ENCODE measurements at places on chromosomes 2 and 18.

DNA sequence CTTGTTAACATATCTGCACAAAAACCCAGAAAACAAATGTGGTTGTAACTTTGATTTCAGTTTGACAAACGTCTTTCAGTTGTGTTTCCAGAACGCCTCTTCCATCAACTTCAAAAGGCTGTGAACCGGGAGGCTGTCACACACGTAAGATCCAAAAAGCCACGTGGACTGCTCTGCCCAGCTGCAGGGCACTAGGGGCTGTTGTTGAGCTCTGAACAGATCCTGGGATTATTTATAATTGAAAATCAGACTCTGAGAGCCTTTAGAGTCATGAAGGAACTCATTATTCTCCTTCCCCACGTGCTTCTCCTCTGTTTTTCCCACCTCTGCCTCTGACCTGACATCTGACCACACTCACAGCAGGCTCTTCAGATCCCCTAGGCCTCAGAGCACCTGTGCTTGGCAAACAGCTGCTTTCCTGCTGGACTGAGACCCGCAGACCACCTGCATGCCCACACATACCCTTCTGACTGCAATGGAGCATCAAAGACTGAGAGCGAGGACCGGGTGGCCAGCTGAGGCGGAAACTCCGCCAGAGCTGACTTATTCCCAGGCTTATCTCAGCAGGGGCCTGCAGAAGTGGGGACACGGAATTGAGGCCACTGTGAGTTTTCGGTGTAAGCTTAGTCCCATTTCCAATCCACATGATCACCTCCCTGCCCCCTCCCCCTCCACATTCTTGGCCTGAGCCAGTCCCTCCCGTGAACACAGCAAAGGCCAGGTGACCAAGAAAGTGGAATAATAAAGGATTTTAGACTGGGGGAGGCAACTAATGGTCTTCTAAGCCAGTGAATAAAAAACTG is 114.8 kb downstream of the ATL2 start:
- no peak for DNase-seq

DNA sequence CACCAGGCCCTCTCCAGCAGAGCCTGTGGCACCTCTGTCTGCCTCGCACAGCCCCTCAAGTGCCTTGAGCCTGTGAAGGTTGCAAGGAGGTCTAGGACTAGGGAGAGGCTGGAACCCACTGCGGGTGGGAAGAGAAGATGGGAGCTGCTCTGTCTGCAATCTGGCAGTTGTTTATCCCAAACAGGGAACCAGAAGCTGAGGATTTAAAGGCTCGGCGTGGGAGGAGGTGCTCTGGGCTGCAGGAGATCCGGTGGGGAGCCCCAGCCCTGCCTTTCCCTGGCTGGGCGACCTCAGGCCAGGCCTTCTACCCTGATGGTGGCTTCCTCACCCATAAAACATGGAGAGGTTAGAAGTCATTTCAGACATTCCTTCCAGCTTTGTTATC is 174.1 kb downstream of the SMAD7 start:
- no peak for DNase-seq

DNA sequence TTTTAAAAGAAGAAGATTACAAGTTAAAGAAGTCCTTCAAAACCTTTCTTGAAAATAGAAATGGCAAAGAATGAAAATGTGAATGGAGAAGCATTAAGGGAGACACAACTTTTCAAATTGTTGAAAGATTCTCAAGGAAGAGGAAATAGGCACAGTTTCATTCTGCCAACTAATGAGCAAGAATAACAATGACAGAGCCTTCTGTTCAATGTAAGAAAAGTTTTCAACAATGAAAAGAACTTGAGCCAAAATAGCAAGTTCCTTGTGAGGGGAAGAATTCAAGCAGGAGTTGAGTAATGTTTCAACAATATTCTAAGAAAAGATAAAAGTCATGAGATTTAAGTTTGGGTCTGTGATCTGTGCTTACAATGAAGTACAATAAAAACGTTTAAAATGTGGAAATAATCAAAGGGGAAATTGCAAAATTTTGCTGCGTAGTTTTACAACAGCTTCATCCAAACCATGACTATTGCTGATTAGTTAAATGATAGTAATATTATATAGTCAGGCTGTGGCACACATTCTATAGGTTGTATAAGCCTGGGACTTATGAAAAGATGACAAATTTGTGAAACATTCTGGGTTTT is 122.6 kb downstream of the METTL4 start:
- no peak for DNase-seq

GRCh38 chr2:162244541-162245031 is 1.3 kb upstream of the FAP start:
- no peak for DNase-seq

DNA sequence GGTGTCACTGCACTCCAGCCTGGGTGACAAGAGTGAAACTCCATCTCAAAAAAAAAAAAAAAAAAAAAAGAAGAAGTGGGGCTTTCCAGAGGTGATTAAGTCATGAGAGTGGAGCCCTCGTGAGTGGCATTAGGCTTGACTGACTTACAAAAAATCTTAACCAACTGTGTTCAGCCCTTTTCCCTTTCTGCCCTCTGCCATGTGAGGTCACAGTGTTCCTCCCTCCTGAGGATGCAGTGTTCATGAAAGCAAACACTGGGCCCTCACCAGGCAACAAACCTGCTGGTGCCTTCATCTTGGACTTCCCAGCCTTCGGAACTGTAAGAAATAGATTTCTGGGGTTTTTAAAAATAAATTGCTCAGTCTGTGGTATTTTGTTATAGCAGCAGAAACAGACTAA is 37.0 kb upstream of the METTL21A start:
- no peak for DNase-seq

DNA sequence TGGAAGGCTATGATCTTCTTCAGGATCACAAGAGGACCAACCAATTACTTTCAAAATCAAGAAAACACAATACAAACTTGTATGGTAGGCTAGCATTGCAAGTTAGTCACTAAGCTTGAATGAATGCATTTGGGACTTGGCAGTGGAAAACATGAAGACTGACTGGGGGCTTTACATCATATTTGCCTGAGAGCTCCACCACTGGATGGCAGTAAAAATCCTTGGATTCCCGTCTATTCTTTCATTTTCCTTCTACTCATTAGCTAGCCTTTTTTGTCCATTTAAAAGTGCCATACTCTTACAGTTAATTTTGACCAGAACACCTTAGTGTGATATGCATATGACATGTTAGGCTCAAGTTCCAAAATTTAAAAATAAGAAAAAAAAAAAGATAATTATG is 63.5 kb upstream of the RASGRP3 start:
- DNase-seq, result no peak

- no peak for DNase-seq
Observed at GRCh38 chr2:151306621-151307020, 17.2 kb upstream of the NMI start.

GRCh38 chr2:172710584-172711047 is 25.0 kb upstream of the RAPGEF4 start:
- peak; percentile 80 for DNase-seq

DNA sequence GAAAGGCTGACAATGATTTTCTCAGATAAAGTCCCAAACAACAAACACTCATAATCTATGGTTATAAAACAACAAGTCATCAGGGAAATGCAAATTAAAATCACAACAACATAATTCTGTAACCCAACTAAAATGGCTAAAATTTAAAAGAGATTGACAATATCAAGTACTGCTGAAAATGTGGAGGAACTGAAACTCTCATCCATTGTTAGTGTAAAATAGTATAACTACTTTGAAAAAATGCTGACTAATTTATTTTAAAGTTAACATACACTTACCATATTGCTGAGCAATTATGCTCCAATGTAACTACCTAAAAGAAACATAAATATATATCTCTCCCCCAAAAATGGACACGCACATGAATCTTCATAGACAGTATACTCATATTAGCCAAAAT is 245.9 kb upstream of the SPOPL start:
- no peak for DNase-seq

DNA sequence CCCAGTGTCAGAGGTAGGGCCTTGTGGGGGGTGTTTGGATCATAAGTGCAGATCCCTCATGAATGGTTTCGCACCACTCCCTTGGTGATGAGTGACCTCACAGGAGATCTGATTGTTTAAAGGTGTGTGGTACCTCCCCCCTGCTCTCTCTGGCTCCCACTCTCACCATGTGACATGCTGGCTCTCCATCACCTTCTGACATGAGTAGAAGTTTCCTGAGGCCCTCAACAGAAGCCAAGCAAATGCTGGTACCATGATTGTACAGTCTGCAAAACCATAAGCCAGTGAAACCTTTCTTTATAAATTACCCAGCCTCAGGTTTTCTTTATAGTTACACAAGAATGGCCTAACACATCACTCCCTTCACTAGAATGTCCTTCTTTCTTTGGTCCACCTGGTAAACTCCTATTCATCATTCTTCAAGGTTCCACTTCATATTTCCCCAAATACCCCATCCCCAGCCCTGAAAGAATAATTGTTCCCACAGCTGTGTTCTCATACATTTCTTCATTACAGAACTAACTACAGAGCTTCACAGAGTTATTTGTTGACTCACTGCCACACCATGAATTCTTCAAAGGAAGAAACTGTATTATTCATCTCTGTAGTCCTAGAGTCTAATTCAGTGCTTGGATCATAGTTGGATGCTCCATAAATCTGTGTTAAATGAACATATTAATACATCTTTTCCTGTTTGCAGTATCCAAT is 81.2 kb upstream of the STK17B start:
- no peak for DNase-seq

DNA sequence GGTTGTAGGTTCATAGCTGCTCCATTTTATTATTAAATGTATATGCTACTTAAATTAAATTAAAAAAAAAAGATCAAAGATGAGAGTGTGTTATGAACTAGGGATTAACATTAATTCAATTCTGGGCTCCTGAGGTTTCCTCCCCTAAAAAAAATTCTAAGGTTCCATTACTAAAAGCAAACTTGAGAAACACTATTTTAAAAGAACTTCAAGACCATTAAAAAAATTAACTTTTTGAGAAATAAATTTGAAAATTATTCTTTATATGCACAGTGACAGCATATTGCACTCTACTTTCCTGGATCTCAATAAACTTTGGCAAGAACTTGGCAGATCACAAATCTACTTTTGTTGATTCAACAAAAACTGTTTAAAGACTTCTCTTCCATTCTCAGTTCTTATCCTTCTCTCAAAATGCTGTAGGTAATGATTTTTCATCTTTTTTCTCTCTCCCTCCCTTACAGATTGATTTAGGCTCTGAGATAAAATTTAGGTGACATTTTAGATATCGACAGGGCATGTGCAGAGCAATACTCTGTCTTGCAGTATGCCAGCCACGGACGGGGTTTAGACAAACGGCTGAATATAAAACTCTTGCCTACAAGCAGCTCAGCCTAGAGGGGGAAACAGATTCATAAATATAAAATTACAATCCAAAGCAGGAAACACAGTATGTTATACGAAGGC is 592 bp upstream of the MARS2 start:
- no peak for DNase-seq

DNA sequence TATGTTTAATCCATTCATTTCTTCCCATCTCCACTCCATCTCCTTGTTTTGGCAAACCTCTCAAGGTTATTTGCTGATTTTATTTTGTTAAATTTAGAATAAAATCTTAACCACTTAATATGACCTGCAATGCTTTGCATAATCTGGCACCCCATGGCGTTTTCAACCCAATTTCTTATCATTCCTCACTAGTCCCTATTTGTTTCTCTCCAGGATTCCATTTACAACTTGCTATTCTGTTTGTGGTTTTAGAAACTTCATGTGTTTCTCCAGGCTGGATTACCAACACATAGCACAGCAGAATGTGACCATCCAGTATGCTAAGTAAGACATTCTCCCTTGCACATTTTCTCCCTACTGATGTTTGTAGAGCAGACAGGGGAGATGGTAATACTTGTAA is 749.2 kb upstream of the FSHR start:
- no peak for DNase-seq

GRCh38 chr2:233850745-233851144 is 3.6 kb downstream of the HJURP start:
- no peak for DNase-seq

GRCh38 chr2:217854684-217855420 is 147.9 kb downstream of the TNS1 start:
- no peak for DNase-seq

DNA sequence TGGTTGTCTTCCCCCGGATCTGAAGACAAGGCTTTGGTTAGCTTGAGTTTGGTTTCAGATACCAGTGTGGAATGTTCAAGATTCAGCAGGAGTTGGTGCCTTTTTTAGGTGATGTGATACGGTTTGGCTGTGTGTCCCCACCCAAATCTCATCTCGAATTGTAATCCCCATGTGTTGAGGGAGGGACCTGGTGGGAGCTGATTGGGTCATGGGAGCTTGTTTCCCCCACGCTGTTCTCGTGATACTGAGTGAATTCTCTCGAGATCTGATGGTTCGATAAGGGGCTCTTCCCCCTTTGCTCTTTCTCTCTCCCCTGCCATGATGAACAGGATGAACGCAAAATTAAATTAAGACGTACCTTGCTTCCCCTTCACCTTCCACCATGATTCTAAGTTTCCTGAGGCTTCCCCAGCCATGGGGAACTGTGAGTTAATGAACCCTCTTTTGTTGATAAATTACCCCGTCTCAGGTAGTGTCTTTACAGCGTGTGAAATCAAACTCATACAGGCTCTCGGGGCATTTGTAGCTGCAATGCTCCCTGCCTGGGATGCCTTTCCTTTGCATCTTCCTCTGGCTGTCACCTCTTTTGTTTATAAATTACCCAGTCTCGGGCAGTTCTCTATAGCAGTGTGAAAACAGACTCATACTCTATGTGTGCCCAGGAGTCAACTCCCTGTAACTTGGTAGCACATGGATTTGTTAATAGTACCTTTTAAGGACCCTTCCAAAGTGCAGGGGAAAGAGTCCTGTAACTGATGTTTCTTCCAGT is 21.3 kb downstream of the PDCD1 start:
- no peak for DNase-seq

DNA sequence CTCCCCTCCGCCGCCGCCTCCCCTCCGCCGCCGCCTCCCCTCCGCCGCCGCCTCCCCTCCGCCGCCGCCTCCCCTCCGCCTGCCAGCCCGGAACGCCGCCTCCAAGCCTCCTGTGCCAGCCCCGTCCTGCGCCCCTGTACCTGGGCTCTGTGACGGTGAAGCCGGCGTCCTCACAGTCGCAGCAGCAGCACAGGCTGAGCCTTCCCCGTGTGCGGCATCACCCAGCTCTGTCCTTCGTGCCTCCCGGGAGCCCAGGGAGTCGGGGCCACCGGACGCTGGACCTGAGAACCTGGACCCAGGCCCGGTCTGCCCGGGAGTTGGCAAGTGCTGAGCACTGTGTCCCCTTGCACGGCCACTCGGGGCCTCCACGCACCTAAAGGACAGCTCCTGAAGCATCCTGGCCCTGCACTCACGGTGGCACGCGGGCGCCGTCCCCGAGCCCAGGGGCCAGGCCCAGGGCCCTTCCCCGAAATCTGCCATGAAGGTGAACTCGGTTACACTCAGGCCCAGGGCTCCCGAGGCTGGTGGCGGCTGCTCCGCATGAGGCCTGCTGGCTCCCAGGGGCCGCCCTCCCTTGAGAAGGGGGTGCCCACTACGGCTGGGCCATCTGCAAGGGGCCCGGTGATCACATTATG is 32.9 kb downstream of the RTP5 start:
- DNase-seq, result no peak

GRCh38 chr2:121635371-121635770 is 13.9 kb downstream of the CLASP1 start:
- DNase-seq, result no peak

- no peak for DNase-seq
Observed at GRCh38 chr18:35203067-35203466, 37.8 kb upstream of the ZNF397 start.

- DNase-seq, result no peak
Observed at GRCh38 chr2:232893834-232894233, 23.8 kb downstream of the SNORC start.
